ENCODE measurements at places on chromosomes 6 and 20.

DNA sequence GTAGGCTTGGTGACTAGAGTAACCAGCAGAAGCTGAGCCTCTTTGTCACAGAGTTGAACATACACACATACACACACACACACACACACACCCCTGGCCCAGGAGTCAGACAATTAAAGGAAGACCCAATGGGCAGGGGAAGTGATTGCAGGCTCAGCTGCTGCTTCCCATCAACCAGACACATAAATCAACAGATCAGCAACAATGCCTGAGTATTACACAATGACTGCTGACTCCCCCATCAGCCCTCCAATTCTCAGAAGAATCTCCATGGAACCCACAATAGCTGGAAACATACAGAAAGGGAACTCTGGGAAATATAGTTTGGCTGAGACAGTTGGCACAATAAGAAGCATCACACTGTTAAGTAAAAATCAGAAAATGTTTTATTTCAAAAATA is 270.4 kb upstream of the PLCB4 start:
- DNase-seq = no peak

GRCh38 chr6:21305893-21306332 is 287.6 kb upstream of the SOX4 start:
- no peak for DNase-seq

DNA sequence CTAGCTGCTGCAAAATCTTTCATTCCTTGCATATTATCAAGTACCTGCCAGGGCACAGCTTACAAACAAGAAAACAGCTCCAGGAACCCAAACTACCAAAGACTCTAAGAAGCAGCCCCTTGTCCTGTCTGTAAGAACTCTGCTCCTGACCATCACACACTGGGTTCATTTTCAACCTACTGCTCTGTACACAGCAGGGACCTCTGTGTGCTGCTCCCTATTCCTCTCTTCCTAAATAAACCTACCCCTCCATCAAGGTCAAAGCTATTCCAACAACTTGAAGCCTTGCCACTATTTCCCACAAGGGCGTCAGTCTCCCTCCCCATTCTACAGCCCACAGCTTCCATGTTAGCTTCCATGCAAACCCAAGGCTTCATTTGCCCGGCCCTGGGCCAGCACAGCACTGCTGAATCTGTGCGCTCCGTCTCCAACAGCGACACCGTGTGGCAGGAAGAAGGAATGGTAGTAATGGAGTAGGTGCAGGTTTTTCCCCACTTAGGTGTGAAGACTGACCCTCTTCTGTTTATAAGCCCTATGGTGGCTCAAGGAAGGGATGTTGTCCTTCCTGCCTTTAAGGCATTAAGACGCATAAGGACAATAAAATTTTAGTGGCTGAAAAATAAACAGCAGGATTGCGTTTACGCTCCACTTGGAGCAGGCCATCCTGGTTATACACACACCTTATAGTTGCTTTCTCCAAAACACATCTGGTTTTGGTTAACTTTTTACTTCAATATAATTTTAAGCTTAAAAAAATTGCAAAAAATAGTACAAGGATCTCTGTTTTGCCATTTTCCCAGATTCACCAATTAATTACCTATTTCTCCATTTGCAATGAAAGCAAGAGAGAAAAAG is 115.2 kb upstream of the NXT1 start:
- DNase-seq = no peak

DNA sequence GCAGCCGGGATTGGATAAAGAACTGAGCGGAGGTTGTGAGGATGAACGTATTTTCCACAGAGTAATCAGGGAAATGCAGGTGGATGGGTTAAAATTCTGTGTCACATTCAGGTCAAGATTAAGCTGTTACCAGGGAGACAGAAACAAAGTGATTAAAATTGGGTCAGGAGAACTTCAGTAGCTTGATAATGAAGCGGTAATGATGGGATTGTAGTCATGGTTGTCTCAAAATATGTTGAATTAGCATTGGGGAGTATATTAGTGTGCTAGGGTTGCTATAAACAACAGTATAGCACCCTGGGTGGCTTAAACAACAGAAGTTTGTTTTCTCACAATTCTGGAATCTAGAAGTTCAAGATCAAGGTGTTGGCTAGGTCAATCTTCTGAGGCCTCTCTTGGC is 155.5 kb downstream of the GJA1 start:
- DNase-seq = no peak

DNA sequence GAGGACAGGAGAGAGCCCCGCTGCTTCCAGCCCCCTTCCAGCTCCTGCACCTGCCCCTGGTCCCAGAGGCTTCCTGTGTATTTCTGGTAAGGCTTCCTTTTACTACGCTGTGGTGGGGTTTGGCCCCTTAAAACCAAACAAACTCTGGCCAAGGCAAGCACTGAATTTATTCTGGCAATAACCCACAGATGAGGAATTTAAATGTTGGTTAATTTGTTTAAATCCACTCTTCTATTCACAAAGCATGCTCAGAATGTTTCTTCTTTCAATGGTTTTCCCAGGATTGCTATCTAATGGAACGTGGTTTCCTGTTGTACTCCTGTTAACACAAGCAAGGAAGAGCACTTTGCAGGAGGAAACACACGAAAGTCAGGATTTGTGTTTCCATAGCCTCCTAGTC is 236.5 kb upstream of the FOXQ1 start:
- no peak for DNase-seq

DNA sequence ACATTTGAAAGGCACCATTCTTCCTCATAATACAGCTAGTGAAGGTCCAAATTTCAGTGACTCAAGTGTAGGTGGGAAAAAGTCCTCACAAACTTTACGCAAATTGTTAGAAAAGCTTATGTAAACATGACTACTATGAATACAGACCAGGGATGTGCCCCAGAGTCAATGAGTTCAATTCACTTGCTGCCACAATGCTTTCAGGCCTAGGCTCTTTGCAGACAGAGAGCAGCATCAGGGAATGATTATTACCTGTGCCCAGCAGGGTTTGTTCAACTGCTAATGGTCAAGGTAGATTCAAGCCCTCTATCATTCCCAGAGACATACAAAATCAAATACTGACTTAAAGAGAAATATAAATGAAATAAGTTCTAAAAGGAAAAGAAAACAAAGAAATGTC is 84.0 kb downstream of the LAMA2 start:
- DNase-seq = no peak

DNA sequence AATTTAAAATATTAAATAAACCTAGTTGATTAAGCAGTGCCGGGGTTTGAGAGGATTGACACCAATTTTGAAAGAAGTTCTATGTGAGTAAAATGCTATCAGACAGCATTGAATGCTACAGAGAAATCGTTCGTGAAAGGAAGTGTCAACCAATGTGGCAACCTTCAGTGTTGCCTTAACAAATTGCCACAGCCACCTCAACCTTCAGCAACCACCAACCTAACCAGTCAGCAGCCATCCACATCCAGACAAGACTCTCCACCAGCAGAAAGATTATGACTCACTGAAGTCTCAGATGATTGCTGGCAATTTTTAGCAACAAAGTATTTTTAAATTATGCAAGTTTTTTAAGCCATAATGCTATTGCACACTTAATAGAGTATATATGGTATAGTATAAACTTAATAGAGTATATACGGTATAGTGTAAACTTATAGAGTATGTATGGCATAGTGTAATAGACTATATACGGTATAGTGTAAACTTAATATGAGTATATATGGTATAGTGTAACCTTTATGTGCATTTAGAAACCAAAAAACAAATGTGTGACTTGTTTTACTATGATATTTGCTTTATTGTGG is 65.3 kb upstream of the ID4 start:
- DNase-seq = no peak

- peak; percentile 26 for DNase-seq
Observed at GRCh38 chr6:12289365-12289919, 719 bp upstream of the EDN1 start.

- no peak for DNase-seq
Observed at GRCh38 chr6:34517461-34517881, 38.7 kb downstream of the SPDEF start.

DNA sequence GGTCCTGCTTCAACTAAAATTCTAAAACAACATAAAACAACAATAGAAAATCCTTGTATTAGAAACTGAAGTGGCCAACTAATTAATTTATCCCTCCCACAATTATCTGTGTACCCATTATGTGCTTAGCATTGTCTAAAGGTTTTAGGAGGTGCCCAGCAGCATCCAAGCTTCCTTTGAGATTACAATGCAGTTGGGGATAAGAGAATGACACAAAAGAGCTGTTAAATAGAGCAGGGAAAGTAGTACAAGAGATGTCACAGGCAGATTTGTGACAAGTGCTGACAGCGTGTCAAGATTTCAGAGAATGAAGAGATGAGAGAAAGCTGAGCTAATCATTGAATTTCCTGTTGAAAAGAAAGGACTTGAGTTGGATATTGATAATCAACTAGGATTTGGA is 204.8 kb downstream of the OTOR start:
- DNase-seq = no peak

DNA sequence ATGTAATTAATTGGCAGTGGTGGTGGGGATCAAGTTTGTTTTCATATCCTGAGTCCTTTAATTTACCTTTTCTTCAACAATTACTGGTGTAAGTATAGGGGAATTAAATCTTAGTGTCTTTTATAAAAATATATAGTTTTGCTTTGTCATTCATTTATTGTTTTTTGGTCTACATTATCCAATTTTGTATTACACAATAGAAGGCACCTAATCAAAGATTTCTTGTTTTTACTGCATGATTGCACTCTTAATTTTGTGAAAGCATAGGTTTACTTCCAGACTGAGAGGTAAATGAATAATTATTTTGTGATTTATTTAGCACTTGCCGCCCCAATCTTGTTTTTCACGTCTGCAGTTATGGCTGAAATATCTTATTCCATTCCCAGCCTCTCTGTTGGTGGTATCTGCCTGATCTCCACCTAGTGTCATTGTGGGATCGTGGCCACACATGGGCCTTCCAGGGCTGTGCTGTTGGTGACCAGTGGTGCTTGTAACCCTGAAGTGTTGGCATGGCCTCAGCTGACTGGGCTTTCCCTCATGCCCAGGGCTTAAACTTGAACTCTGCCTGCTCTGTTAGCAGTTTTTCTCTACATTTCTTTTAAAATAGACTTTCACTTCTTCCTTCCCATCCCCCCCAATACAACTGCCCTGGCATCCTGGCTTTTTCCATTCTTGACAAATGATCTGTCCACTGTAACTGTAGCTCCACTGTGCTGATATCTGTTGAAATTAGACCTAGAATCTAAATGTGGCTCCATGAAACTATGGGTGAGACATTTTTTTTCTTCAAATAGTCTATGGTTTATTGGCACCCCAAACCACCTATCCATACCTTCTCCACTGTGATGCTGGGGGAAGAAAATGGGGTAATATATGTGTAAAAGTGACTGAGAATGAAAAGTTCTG is 24.8 kb downstream of the E2F3 start:
- DNase-seq = no peak

Measured in stimulated activated CD4-positive, alpha-beta T cell treated with anti-CD3 and anti-CD28 coated beads, TNF-alpha, amount 100 ng/mL, for 4 hours (primary cell).